ENCODE measurements at places on chromosomes 16 and 17.

GRCh38 chr17:7132511-7133094 is 18.0 kb upstream of the ASGR2 start:
- peak; percentile 16 for DNase-seq

DNA sequence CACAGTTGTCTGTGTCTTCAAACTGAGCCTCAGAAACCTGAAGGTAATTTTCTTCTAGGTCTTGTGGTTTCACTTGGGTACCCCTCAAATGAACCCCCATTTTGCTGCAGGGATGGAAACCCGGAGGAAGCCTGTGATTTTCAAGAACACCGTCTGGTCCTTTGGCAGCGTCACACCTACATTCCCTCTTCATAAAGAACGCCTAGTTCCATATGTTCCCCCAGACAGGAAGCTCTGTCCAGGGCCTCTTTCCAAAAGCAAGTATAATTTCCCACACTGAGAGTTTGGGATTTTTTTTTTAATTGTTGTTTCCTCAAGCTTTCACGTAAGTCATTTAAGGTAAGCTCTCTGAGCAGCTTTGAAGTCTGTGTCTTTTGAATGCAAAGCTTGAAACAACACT is 515.0 kb downstream of the TMEM114 start:
- no peak for DNase-seq

- DNase-seq = no peak
These were observed 8.4 kb upstream of the SPATA2L start for GRCh38 chr16:89709716-89710432.

DNA sequence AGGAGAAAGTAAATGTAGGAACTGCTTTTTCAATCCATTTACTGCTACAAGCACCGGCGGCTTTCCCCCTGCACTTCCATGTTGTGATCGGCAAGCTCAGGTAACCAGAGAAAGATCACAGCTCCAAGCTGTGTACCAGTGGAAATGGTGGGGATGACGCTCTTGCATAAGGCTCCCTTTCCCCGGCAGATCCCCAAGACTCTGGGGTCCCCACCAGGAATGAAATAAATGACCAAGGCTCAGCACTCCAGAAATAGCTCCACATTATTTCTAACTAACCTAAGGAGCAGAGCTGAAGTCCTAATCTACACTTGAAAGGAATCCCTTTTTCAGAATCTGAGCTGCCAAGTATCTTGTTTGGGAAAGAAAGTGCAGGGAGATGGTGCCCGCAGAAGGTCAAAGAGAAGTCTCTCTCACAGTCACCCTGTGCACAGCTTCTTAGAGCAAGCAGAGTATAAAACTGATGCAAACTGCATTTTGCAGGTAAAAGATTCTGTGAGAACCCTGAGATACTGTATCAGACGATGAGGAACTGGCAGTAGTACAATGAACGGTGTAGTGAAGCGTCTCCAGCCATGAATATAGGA is 11.1 kb downstream of the GRB2 start:
- DNase-seq = no peak

DNA sequence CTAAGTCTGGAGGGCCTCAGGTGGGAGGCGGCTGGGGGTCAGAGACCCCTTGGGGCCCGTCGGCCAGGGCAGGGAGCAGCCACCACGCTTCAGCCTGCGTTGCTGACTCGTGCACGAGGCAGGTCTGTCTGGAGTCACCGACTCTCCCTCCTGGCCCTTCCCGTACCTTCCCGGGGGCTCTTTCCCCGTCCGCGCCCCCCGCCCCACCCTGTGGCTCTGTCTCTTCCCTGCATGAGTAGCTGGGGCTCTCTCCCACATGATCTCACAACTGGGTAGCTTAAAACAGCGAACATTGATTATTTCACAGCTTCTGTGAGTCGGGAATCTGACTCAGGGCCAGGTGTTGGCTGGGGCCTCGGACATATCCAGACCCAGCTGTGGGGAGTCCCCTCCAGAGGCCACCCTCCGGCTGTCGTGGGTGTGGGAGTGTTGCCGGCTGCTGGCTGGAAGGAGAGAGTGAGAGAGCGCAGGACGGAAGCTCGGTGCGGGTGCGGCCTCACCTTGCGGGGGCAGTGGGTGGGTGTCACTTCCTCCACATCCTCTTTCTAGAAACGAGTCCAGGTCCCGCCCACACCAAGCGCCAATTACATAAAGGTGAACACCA is 17.3 kb downstream of the BAHCC1 start:
- peak; percentile 31 for DNase-seq

- no peak for DNase-seq
These were observed 48.9 kb downstream of the TEX2 start for GRCh38 chr17:64213995-64214811.

DNA sequence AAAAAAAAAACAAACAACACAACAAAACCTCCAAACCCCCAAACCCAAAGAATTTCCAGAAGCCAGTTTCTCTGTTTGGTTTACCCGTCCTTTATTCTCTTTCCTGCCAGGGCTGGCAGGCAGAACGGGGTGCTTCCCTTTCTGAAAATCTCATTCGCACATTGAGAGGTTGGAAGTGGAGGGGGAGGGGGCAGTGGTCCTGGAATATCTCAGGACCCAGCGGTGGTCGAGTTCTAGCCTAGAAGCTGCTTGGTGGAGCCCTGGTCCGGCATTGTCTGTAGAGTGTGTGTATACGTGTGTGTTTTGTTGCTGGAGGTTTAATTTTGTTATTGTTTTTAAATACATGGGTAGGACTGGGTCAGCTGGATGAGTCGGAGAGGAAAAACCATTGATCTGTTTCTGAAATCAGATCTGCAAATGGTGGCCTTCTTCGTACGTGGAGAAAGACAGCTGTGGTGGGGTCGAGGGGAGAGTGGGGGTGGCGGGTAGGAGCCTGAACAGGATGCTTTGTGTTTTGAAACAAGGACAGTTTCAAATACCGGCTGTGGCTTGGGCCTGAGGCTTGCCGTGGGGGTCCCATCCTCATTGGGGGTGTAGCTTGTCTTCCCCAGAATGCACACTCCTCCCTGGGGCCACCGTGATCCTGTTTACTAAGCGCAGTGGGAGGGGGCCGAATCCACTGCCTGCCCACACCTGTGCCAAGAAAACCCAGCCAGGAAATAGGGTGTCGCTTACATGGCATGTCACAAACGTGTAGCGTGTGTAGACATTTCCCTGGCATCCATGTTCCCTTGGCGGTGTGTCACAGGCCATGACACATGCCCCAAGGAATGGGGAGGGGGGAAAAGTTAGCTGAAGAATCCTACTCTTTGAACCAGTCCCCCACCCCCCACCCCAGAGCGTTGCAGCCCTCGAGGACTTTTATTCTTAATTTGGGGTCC is 1.6 kb downstream of the CMIP start:
- no peak for DNase-seq

DNA sequence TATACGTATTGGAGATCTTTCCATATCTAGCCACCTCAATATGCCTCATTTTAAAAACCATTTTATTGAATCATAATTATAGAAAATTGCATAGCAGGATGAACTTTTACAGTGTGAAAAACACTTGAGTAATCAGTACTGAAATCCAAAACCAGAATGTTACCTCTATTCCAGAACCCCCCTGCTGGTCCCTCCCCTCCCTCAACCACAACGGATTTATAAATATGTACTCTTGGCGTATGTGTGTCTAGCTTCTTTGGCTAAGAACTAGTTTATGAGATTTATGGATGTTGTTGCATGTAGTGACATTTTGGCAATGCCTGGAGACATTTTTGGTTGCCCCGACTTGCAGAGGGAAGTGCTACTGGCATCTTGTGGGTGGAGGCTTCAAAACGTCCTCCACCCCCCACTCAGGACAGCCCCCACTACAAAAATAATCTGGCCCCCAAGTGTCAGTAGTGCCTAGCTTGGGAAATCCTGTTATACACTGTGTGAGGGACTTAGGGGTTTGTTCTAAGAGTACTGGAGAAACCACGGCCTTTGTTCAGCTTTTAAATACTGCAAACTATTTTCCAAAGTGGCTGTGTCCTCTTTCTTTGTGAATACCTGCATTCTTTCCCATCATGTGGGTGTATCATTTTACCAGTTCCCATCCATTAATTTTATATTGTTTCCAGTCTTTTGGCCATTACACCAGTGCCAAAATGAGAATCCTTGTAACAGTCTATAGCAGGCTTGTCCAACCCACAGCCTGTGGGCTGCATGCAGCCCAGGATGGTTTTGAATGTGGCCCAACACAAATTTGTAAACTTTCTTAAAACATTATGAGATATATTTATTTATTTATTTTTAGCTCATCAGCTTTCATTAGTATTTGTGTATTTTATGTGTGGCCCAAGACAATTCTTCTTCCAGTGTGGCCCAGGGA is 23.7 kb downstream of the ITPRIPL2 start:
- DNase-seq = no peak

DNA sequence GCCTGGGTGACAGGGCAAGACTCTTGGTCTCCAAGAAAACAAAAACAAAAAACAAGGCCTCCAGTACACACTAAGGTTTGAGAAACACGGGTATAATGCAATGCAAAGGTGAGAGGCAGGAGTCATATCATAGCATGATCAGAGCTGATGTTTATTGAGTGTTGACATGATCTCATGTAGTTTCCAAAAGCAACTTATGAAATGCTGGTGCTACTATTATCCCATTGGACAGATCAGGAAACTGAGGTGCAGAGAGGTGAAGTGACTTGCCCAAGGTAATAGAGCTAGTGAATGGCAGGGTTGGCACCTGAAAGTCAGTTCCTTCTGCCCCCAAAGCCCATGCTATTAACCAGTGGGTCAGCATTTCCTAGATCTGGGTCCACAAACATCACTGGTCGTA is 3.1 kb upstream of the NPIPB7 start:
- no peak for DNase-seq

- DNase-seq = no peak
These were observed 31.1 kb upstream of the JPH3 start for GRCh38 chr16:87570938-87571867.

GRCh38 chr17:14351493-14351892 is 50.6 kb downstream of the HS3ST3B1 start:
- no peak for DNase-seq

DNA sequence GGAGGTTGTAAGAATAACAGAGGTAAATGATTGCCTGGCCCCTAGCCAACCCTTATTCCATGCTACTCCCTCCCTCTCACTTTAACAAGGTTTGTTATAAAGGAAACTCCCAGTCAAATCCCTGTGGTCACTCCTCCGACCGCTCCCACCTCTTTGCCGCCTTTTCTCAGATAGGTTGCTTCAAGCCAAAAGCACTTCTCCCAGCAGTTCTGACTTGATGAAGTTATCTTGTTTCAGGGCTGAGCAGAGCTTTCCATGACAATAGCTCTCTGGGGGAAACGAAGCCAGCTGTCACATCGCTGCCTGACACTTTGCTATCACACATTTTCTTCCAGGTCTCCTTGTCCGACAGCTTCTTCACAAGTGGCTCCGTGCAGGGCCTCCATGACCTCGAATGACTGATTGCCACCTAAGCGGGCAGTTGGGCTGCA is 278.6 kb downstream of the HAPSTR1 start:
- no peak for DNase-seq

DNA sequence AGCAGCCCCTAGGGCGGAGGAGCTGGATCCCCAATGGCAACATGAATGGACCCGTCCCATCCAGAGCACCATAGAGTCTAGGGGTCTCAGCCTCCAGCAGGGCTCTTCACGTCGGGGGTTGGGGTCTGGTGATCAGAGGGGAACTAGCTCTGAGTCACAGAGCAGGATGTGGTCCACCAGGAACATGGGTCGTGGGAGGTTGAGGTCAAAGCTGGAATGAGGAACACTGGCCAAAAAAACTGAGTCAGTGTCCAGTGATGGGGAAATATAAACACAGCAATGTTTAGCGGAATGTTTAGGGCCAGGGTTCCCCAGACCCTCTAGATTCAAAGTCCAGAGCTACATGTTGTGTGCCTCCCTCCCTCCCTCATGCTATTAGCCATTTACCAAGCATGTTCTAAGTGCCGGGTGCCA is 79.1 kb upstream of the C16orf82 start:
- no peak for DNase-seq

- no peak for DNase-seq
These were observed 1.4 kb downstream of the FKBP10 start for GRCh38 chr17:41814195-41814594.

GRCh38 chr16:83110269-83110668 is 483.5 kb downstream of the CDH13 start:
- no peak for DNase-seq

DNA sequence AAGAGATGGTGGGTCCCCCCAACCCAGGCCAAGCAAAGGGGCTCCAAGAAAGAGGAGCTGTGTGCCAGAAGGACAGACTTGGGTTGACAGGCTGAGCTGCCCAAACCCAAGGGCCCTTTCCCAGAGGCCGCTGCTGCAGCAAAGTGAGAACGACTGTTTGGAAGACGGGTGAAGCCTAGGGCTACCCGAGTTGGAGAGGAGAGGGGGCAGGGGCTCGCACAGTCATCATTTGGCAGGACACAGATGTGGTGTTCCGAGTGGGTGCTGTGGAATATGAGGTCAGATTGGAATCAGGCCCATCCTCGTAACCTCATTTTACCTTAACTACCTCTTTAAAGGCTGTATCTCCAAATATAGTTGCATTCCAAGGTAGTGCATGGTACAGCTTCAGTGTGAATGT is 5.3 kb upstream of the MFAP4 start:
- DNase-seq = no peak

DNA sequence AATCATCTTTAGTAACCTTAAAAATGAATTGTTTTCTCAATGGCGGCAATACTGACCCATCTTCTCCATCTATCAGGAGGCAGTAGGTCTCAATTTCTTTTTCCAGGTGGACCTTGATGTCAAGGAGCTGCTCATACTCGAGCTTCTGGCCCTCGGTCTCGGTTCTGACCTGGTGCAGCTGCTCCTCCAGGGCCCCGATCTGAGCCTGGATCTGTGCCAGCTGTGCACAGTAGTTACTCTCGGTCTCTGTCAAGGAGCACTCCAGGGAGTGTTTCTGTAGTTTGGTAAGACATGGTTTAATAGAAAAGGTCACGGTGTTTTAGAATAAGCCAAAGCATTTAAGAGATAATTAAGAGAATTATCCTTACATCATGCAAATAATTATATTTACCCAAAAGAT is 4.9 kb downstream of the KRT27 start:
- DNase-seq = no peak

DNA sequence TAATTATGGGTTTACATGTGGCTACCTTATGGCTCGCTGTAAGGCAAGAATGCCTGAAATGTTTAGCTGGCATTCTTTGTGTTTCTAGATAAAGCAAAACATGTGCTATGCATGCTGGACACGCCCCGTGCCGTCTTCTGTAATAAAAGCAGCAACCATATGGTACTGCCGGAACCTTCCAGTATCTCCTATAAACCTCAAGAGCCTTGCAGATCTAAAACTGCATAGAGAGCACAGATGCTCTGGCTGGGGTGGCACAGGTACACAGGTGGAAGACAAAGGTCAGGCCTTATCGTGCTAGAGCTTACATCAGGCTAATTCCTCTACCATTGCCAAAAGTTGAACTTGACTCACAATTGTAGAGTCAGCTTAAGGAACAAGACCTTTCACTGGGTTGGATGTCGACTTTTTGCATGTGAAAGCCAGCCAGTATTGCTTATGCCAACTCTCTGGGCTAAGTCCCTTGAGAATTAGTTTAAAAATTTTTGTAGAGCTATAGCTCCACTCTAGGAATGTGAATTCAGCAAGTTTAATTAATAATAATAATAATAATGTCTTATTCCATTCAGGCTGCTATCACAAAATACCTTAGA is 187.4 kb upstream of the CACNG5 start:
- DNase-seq = no peak

Data from stimulated activated CD4-positive, alpha-beta T cell treated with anti-CD3 and anti-CD28 coated beads, Interleukin-15, amount 100 ng/mL, for 48 hours (primary cell).